Upper lobe of left lung (tissue), 6 donors: ENCODE measurements at places on chromosomes 6 and 20.

DNA sequence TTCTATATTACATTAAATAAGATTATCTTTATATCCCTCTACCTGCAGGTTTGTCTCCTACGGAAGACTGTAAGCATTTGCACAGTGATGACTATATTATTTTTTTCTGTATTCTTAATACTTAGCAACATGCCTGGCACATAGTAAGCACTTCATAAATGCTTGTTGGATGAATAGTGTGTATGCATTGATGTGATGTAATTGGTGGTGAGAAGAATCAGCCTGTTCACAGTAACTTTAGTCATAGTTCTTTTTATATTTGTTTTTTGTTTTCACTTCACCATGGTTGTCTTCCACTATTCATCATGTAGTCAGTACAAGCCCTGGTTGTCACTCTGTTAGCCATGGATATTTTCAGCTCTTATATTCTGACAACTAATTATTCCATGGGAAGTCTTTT is 184.0 kb upstream of the FLRT3 start:
- no peak for DNase-seq

DNA sequence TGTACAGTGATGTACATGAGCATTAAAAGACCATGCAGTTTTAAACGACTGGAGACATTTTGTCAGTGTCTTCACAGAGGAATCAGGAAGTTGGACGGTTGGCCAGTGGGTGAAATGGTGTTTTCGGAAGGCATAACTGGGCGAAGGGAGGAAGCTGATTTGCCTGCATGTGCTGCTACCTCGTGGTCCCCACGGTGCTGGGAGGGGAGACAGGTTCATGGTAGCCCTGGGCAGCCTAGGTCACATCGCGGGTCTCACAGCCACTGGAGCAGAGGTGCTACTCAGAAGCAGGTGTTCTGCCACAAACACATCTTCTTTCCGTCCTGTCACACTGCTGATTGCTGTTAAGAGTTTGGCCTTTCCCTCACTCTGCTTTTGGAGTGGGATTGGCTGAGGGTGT is 35.2 kb downstream of the HIVEP1 start:
- peak; percentile 25 for DNase-seq

DNA sequence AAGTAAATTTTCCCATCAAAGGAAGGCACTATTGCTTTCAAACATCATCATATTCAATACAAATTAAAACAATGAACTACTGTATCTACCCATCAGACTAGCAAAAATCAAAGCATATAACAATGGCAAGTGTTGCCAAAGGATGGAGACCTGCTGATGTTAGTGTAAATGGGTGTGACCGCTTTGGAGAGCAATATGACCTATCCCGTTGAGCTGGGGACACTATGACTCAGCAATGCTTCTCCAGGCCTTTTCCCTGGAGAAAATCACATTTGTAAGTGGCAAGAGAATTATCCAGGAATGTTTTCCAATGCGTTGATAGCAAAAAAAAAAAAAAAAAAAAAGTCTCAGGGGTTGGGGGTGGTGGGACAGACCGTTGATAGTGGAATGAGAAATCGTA is 46.1 kb downstream of the PHACTR3 start:
- no peak for DNase-seq

GRCh38 chr6:2855061-2855519 is 13.4 kb upstream of the SERPINB1 start:
- no peak for DNase-seq

DNA sequence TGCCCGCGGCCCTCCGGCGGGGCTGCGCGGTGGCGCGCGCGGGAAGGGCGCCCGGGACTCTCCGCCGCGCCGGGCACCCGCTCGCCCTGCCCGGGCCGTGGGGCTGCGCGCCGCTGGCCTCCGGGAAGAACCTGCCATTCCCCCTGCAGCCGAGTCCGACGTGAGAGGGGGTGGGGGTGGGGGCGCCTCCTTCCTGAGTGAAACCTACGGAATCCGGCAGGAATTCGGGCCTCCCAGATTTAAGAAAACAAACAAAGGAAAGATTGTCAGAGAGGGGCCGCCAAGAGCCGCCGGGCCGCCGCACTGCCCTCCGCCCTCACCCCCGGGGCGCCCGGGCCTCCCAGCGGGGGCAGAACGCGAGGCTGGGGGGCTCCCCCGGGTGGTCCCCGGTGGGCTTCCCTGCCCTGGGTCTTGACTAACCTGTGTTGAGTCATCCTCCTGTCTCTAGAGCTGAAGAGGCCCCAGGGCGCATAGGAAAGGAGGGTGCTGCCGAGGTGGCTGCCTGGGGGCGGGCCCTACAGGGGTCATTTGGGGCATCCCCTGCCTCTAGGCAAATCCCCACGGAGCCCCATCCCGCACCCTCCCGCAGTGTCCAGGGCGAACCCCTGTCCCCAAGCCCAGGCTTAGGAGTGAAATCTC is 42.2 kb upstream of the FOXP4 start:
- DNase-seq, result peak; percentile 87

DNA sequence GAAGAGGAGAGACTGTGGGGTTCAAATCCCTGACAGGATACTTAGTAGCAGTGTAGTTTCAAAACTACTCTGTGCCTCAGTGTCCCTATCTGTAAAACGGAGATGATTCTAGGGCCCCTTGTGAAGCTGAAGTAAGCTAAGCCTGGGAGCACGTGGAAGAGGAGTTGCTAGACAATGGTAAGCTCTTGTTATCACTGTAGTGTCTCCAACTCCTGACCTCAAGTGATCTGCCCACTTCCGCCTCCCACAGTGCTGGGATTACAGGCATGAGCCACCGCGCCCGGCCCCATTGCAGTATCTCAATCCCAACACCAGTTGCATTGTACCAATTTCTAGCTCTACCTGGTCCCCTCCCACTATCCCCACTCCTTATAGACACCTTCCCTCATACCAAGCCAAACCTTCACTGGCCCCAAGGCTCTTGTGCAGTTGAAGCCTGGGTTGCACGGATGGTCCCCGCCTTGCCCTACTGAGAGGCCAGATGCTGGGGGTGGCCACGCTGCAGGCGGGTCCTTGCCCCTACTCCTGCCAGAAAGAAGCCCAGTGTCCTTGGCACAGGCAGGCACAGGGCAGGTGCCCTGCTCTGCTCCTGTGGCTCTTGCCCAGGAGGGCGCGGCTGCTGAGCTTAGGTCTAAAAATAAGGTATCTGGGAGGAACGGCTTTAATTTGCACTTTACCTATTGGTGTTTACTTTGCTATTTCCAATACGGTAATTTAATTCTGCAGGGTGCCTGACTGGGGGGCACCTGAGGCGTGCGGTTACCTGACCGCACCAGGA is 118.1 kb downstream of the VEGFA start:
- no peak for DNase-seq

GRCh38 chr20:25489221-25489871 is 81.9 kb downstream of the GINS1 start:
- DNase-seq, result no peak

- DNase-seq, result no peak
Measured at GRCh38 chr6:119501798-119502483, 152.4 kb upstream of the MAN1A1 start.

DNA sequence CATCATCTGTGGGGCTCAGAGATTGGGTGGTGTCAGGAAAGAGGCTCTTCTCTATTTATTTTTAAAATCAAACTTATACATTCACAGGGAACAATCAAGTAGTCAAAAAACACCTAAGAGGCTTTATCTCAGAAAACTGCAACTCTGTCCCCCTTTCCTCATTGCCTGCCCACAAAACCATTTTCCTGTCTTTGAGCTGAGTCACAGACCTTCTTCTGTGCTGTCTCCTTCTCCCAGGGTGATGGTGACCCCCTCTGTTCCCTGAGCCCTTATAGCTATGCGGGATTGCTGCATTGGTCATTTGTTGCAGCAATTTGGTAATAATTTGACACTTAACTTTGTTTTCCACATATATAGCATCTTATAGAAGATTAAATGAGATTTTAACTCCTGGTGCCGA is 195.2 kb upstream of the PROKR2 start:
- DNase-seq, result no peak

DNA sequence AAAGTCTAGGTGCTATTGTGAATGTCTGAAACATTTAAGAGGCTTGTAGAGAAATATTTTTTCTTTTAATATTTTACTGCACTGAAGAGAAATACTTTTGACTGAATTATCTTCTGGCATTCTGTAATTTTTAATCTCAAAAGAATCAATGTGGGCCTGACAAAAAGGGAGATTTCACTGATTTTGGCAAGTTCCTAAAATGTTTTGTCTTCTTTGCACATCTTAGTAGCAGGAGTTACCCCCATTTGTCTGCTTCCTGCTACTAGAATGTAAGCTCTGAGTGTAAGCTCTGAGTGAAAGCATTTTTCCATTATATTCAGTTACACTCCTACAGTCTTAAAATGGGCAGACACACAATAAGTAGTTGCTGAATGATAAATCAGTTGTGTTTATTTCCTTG is 31.1 kb downstream of the HDAC2 start:
- DNase-seq, result no peak

- no peak for DNase-seq
Measured at GRCh38 chr20:32784369-32785080, 22.3 kb downstream of the DNMT3B start.

- DNase-seq, result no peak
Measured at GRCh38 chr6:108419474-108419873, 124.6 kb downstream of the AFG1L start.

GRCh38 chr6:10431423-10432164 is 16.7 kb upstream of the TFAP2A start:
- DNase-seq, result no peak

DNA sequence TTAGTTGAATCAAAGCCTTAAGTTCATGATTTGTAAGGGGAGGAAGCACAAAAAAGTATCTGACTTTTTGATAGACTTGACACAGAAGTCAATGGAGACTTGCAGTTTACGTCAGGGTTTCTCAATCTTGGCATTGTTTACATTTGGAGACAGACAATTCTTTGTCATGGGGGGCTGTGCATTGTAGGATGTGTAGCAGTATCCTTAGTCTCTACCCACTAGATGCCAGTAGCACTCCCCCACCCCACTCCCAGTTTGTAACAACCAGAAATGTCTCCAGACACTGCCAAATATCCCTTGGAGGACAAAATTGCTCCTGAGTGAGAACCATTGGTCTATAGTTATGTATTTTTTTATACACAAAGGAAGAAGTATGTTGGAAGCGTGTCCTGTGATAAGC is 434.1 kb downstream of the RFPL4B start:
- DNase-seq, result no peak

DNA sequence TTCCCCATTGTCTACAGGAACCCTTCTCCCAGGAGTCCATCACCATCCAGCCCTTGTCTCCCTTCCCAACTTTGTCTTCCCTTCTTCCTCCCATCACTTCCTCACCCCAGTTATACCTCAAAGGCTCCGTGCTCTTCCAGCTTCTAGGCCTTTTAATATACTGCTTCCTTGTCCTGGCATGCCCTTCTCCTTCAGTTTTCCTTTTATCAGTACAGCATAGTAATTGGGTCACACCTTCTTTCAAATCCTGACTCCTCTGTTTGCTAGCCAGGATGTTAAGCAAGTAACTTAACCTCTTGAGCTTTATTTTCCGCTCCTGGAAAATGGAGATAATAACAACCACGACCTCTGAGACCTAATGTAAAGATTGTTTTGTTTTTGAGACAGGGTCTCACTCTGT is 54.9 kb upstream of the PNRC1 start:
- no peak for DNase-seq

DNA sequence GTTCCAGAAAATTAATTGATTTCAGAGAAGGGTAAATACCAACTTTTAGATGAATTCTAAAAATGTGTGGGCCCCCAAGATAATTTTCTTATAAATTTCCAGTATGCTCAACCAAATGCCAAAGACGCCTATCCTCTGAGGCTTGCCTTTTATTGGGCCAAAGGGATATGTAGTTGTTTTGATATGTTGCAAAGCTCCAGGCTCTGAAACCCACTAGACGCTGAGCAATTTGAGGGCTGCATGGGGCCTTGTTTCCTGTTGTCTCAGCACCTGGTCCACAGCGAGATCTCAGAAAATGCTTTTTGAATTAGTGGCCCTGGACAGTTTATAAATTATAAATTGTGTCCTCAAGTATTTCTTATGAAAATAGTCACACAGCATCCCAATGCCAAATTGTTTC is 397.2 kb downstream of the SAMD5 start:
- no peak for DNase-seq

DNA sequence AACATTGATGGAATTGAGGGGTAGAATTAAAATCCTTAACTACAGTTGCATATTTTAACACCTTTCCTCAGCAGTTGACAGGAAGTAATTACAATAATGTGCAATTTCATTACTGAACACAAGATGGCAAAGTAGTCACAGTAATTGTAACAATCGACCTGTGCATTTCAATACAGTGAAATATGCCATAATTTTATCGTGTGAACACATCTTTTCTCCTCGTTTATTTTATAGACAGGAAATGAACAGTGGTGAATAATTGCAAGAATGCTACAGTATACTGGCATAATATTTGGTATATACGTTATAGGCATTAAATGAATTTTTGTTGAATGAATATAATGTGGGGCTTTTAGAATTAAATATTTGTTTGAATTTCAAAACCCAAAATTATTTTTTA is 25.0 kb downstream of the CYB5R4 start:
- no peak for DNase-seq

GRCh38 chr6:24251339-24251738 is 106.5 kb downstream of the DCDC2 start:
- no peak for DNase-seq

GRCh38 chr20:47191956-47192355 is 164.5 kb downstream of the ZMYND8 start:
- no peak for DNase-seq

DNA sequence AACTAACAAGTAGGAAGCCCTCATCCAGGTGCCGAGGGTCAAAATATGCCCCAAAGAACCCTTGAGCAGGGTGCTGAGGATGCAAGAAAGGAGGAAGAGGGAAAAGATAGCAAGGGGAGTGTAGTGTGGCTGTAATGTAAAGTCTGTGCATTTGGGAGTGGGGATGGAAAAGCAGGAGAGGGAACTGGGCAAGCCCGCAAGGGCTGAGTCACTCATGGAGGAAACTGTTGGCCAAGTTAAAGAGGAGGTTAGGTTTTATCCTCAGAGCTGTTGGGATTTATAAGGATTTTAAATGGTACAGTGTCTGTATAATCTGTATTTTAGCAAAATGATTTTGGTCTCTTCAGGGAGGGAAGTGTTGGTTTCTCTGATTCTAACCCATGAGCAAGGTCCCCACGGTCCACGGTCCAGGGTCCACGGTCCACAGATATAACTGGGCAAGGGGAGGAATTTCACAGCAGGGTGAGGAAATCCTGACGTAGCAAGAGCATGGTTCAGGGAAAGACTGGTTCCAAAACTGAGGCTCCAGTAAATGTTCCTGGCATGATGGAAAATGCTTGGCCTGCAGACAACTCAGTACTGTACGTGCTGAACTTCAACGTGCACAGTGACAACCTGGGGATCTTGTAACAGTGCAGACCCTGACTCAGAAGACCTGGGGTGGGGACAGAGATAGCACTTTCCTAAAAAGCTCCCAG is 759.8 kb downstream of the PTPRT start:
- no peak for DNase-seq

- DNase-seq, result no peak
Measured at GRCh38 chr20:43977252-43977651, 62.6 kb downstream of the TOX2 start.

- no peak for DNase-seq
Measured at GRCh38 chr6:75044846-75045245, 161.0 kb downstream of the COL12A1 start.
